ENCODE measurements at places on chromosomes 7 and 10. TPM values are rescaled to one million over a fixed set of nuclear protein-coding genes. Genes with fewer than 3 reads are reported as not detected.

HKDC1 gene
- 0.10 TPM for total RNA-seq

HABP2 gene
- 0.23 TPM for total RNA-seq

FAS gene
- total RNA-seq: 34.7 TPM

DNA sequence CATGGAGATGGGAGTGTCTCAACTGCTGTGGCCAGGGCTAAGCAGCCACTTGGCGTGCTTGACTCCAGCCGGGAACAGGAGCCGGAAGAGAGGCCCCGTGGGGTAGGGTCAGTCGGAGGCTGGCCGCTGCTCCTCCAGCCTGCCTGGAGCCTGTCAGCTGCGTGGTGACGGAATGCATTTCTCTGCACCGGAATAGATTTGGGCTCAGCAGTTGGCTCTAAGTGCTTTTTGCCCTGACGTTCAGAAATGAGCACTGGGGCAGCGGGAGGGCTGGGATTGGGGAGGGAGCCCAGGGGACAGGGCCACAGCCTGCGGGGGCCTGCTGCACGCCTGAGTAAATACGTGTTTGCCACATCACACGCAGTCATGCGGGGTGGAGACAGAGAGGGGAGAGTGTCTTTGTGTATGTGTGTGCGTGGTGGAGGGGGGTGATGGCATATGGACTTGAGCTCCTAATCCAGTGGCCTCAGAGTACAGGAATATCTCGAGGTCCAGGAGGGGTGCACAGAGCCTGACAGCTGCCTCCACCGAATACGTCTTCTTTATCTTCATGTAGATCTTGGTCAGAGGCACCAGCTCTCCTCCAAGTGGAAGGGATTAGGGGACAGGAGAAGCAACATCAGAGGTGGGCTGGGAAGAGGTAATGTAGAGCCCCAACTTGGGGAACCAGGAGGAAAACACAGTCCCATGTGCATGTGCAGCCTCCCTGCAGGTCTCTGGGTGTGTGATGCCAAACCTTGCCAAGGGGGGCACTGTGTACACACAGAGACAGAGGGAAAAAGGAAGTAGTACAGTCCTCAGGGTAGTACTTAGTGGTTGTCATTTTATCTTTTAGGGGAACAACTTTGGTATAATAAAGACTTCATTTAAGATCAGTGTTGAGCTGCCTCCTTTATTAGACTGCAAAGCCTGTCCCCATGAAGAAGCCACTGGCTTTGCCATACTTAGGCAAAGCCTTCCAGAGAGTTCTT is 151.4 kb downstream of the CDH23 start:
- peak; percentile 59 for DNase-seq

- no peak for DNase-seq
Measured at GRCh38 chr7:149780636-149781419, 7.4 kb upstream of the ZNF467 start.

- DNase-seq: no peak
Measured at GRCh38 chr7:43303740-43304241, 191.3 kb downstream of the HECW1 start.

GRCh38 chr7:122258971-122259370 is 45.6 kb downstream of the FEZF1 start:
- no peak for DNase-seq

Measured in ureter (tissue), 1 donor.